ENCODE measurements at places on chromosomes 5 and 9.

GRCh38 chr5:68217047-68217355 lies 1.4 kb downstream of the PIK3R1 start:
- DNase-seq = no peak

DNA sequence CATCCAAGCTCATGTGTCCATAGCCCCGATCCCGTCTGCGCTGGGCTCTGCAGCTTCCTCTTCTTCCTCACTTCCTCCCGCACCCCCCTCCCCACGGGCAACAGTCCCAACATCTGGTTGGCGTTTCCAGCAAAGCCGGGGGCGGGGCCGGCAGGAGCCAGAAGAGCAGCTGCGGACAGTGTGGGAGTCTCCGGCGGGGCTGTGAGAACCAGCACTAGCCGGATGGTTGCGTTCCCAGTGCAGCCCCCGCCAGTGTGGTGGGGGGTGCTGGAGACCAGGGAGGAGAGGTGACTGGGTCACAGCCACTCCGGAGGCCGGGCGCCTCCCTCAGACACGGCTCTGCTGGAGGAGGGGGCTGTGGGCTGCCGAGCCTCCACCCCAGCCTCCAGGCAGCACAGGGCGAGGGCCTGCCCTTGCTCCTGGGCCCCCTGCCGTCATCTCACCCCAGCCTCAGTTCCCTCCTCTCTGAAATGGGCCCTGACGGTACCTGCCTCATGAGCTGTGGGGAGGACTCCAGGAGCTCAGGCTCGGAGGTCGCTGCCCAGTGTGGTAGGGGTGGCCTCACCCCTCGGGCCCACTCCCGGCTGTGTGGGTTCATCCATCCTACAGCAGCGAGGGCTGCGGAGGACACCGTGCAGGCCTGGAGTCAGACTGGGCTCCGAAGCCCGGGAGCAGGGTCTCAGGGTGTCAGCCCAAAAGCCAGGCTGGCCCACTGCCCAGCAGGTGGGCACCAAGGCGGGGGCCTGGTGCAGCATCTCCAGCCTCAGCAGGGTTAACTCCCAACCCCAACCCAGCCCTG lies 41.5 kb upstream of the NOTCH1 start:
- peak; percentile 24 for DNase-seq

- DNase-seq = no peak
These were observed 153.8 kb upstream of the FST start for GRCh38 chr5:53326424-53327153.

DNA sequence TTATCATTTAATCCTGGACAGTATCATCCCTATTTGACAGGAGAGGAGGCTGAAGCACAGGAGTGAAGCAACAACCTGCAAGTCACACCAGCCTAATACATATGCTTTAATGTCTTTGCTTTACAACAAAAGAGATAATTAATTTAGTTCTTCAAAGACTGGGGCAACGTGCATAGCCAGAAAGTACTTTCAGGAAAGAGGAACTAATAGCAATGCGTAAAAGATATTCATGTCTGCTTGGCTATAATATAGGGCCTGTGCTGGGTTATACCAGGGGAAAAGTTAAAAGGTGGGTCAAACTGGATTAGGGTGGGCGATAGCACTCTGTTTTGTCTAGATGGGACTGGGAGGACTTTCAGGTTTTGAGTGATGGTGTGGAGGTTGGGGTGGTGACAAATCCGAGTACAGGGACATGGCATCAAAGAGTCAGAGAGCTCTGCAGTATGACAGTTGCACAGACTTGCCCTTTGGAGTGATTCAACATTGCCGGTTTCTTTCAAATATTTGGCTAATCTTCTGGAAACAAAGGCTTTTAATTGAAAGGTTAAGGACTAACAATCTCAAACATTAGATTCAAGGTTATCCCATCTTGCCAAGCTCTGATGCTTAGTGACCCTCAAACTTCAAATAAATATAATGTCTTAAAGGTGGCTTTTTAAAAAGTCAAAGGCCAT lies 11.9 kb downstream of the DAB2 start:
- DNase-seq = no peak

DNA sequence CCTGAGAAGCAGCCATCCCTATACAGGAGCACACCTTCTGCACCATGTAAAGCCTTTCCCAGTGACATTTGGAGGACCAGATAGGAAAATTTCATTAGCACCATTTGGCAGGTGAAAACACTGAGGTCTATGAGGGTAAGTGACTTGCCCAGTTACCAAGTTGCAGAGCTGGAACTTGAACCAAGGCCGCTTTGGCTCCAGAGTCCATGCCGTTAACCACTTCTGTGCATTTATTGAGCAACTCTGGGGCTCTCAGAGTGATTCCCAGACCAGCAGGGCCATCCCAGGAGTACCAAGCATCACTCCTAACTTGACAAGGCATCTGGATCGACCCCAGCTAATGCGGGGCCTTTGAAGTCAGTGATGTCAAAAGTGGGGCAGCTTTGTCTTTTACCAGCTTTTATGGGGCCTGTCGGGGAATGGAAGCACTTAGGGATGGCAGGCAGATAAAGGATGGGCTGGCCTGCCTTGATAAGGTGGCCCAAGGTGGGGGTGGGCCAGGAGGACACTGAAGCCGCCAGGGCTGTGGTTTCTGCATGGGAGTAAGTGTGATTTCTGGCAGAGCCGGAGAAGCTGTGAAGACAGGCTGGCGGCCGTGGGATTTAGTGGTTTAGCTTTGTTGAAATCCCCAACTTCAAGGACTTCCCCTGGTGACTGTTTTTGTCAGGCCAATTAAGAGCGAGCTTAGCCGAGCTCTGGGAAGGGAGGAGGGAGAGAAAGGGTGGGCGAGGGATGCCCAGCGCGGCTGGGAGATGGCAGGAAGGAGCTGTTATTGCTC lies 127.3 kb downstream of the MACROH2A1 start:
- DNase-seq = no peak

DNA sequence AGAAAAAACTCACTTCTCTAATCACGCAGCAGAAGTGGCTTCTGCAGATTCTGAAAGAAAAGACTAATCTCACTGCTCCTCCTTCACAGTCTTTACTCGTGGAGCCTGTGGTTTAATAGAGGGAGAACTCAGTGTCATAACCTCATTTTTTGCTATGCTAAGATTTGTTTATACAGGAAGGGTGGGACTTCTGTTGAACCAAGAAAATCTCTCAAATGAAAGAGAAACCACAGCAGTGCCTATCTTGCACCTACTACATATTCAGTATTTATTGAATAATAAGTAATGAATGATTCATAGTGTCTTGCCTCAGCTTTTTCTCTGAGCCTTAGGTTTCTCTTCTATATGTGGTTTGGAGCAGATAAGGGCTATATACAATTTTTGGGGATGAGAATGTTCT lies 136.1 kb upstream of the DMAC1 start:
- DNase-seq = no peak

GRCh38 chr9:114889802-114890224 lies 40.6 kb downstream of the TNFSF8 start:
- no peak for DNase-seq
